ENCODE measurements at places on chromosomes 1 and 21.

DNA sequence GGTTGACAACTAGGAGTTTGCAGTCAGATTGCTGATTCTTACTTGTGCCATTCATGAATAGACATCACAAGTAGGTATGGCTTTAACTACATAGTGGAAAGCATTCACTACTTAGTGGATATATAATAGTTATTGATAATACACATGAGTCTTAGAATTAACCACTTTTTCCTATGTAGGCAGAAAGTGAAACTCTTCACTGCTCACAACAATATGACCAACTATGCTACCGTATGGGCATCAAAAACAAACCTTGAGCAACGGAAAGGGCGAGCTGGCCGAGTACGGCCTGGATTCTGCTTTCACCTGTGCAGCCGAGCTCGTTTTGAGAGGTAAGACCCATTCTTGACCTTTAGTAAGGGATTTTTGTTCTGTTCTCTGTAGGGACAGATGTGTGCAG, 38.7 kb downstream of the DHX9 start:
- no peak for DNase-seq

DNA sequence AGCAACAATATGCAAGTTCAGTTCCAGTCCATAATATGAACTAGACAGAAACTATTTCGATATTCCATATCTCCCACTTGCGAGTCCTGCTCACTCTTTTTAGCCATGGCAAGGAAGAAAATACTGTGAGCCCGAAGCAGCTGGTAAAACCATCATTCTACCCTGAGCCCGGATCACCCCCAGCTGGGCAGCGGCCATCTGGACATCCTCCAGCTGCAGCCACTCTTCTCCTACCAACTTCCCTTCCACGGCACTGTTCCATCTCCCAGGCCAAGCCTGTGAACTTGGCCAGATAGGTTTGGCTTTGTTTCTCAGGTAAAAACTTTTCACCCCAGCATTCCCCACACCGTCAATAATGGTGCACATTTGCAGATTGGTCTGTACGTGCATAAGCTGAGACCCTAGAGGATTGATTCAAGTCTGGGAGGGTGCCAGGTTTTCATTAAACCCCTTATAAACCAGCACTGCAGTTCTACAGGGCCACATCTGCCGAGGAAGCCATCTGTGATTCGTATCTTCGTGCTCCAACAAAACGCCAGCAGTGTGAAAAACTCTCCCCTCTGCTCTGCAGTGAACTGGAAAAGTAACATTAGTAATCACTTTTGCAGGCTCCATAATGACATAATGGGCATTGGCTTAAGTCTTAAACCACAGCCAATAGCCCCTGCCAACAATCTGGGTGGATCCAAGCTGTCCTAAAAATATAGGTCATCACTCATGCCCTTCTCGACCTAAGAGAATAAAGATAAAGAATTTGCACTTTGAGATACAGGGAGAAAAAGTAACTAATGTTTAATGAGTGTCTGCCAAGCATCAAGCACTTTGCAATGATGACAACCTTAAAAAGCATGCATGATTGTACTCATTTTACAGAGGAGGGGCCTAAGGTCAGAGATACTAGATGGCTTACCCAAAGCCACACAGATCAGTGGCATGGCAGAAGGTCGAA, 205.1 kb downstream of the PLPP3 start:
- DNase-seq: peak; percentile 49

DNA sequence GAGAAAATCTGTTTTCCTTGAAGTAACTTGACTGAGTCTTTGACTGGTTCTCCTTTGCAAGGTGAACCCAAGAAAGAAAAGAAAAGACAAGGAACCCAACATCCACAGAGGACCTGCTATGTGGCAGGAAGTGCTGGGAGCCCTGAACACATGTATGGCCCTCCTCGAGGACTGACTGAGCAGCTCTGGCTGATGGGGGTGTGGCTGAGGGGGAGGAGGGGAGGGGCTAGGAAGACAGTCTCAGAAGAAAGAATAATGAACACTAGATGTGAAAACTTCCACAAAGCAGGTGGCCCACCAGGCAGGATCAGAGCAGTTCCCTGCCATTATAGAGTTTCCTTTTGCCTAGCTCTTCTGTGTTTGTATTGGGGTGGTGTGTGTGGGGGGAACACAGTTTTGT, 26.1 kb downstream of the NENF start:
- peak; percentile 35 for DNase-seq

DNA sequence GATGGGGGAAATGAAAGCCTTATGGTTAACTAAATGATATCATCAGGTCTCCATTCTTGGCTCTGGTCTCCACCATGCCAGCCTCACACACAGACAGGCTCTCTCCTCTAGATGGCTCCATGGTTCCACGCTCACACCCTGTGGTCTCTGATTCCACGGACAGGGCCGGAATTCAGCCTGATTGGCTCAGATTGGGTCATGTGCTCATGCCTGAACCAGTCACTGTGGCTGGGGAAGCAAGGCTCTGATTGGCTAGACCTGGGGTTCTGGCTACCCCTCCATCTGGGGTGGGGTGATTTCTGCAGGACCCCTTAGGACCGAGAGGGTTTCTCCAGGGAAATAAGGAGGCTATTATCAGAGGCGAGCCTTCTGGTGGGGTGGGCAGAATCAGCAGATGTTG, 277.0 kb downstream of the PTPRU start:
- peak; percentile 72 for DNase-seq

- no peak for DNase-seq
Observed at GRCh38 chr1:92705446-92705845, 79.5 kb downstream of the EVI5 start.

- no peak for DNase-seq
Observed at GRCh38 chr1:215376544-215377264, 190.4 kb upstream of the KCTD3 start.

DNA sequence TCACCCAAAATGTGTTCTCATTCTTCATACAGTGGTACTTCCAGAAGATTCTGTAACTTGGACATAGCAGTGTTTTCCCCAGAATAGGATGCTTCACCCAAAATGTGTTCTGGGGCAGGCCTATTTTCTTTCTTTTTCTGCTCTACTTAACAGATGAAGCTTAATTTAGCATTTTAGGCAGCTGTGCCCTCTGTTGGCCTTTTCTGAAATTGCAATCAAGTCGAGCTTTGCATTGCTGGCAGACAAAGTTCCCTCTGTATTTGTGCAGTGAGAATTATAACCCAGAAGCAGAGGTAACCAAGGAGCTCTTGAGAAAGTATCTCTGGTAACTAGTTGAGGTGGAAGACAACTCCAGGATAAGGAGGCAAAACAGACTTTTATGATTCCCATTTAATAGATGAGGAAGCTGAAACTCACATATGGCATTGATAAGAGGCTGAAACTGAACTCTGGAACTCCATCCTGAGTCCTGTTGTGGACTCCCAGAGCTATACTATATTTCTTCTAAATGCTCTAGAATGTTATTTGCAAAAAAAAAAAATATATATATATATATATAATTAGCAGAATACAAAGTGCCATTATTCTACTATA, 50.3 kb upstream of the L1TD1 start:
- peak; percentile 71 for DNase-seq
